G401 (cell line): ENCODE measurements at places on chromosomes 3 and 15.
A peak's percentile ranks its signal among the peaks of the same experiment; 100 is the strongest.

GRCh38 chr3:146339349-146339748, 88.4 kb upstream of the PLSCR4 start:
- DNase-seq, result no peak

GRCh38 chr3:187587076-187587475, 83.1 kb downstream of the SST start:
- no peak for DNase-seq

DNA sequence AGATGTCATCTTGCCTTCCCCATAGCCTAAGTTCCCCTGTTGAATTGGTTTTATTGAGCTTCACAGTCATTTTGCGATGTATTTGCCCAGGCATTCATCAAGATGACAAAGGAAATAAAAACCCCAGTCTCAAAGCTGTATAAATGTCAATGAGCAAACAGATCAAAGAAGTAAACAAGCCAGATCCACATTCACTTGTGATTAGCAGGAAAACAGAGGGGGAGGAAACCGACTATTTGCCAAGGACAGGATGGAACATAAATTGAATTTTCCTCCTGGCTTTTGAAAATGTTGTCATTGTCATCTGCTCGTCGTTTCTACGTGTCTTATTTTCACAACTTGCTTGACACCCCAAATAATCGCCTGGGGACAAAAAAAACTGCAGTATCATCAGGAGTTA, 83.5 kb downstream of the SV2B start:
- peak; percentile 78 for DNase-seq

DNA sequence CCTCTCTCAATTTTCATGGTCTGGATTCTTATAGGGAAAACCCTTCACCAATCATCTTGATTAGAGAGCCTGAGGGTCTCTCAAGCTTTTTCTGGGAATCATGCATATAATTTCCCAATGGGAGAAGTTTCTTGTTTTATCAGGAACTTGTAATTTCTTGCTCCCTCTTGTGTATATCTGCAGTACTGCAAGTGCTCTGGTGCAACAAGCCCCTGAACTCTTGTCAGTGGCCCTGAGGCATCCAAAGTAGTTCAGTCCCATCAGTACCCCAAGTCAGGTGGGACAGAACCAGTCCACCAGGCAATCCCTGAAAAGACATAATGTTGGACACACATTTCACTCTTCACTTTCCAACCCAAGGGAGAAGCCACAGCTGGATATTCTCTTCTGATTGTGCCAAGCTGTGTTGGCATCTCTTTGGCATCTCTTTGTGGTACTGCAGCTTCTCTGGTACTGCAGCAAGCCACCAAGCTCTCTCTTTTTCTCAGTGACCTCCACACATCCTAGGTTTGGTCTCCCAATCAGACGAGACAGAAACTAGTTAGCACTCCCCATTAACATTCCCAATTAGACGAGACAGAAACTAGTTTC, 214.5 kb downstream of the ZIC4 start:
- no peak for DNase-seq

DNA sequence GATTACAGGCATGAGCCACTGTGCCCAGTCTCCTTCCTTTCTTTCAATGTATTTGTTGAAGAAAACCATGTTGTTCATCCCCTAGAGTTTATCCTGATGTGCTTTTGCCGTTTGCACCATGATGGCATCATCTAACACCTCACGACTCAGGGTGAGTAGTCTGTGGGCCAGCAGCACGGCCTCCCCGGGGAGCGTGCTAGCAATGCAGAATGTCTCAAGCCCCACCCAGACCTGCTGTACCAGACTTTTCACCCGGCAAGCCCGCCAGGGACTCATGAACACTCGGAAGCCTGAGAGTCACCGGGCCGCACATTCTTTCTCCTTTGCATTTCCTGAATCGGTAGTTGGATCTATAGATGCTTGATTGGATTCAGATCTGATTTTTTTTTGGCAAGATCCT, 64.6 kb downstream of the RPN1 start:
- DNase-seq, result no peak

GRCh38 chr3:42118762-42119361, 27.7 kb downstream of the TRAK1 start:
- DNase-seq, result peak; percentile 56

DNA sequence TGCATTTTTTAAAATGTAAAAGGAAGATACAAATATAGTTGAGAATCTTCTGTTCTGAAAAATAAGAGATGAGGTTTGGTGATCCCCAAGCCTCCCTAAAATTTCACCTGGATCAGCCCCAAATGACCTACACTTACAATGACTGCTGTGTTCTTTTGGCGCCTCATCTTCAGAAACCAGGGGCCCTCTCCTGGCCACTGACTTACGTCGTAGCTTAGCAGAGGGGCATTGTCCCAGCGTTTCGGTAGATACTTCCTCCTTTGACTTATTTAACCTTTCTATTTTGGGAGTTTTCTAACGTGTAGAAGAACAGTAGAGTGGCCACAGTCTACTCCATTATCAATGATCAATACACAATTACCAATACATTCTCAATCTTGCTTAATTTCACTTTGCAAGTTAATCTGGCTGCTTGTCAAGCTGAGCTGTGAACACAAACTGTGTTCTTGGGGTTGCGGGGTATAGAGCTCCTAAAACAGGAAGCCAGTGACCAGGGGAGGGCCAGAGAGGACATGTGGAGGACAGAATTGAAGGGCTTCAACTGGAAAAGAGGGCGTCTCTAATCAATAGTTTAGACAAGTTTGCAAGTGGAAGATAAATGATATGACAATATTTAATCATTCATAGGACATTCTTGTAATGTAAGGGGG, 419.5 kb downstream of the LPP start:
- no peak for DNase-seq

- DNase-seq, result no peak
Measured at GRCh38 chr3:67592057-67592456, 62.4 kb downstream of the SUCLG2 start.

- peak; percentile 41 for DNase-seq
Measured at GRCh38 chr15:45326741-45327140, 51.6 kb downstream of the GATM start.

GRCh38 chr15:43515741-43516140, 1.7 kb upstream of the MAP1A start:
- peak; percentile 22 for DNase-seq

DNA sequence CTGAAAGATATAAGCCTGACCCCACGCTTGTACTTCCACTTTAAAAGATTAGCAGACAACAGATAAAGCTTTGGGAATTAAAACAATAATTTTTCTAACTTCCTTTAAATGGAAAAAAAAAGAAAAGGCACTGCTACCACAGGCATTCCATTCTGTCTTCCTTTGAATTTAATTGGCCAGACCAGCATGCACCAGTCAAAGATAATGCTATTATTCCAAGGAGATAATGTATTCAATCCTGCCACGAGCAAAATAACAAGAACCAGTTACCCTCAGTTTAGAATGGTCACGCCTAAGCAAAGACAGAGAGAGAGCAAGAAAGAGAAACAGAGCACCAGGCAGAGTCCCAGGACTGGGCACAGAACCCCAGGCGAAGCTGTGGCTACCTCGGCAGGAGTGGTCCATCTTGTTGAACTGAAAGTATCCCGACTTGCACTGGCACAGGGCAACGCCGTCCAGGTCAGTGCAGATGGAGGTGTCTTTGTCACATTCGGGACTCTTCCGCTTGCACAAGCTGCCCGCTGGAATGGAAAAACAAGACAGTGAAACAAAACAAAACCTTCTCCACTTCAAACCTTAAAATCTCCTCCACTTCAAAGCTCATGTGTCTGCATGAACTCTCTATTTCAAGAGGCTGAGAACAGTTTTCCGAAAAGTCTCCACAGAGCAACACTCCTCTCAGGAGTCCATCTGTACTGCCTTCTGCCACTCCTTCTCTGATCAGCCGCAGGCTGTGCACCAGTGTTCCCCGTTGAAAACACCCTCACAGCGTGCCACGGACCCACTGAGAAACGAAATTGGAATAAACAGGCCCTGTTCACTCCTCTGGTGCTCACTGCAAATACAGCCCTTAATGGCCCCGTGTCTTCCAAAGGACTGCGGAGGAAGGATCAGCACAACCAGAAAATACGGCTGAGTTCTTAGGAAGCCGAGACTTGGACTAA, 58.2 kb downstream of the HEG1 start:
- DNase-seq, result peak; percentile 70

- DNase-seq, result no peak
Measured at GRCh38 chr15:38128341-38128781, 124.3 kb upstream of the SPRED1 start.

- no peak for DNase-seq
Measured at GRCh38 chr3:12585970-12586369, 29.1 kb downstream of the MKRN2 start.
